ENCODE measurements at places on chromosomes 1 and 21.

DNA sequence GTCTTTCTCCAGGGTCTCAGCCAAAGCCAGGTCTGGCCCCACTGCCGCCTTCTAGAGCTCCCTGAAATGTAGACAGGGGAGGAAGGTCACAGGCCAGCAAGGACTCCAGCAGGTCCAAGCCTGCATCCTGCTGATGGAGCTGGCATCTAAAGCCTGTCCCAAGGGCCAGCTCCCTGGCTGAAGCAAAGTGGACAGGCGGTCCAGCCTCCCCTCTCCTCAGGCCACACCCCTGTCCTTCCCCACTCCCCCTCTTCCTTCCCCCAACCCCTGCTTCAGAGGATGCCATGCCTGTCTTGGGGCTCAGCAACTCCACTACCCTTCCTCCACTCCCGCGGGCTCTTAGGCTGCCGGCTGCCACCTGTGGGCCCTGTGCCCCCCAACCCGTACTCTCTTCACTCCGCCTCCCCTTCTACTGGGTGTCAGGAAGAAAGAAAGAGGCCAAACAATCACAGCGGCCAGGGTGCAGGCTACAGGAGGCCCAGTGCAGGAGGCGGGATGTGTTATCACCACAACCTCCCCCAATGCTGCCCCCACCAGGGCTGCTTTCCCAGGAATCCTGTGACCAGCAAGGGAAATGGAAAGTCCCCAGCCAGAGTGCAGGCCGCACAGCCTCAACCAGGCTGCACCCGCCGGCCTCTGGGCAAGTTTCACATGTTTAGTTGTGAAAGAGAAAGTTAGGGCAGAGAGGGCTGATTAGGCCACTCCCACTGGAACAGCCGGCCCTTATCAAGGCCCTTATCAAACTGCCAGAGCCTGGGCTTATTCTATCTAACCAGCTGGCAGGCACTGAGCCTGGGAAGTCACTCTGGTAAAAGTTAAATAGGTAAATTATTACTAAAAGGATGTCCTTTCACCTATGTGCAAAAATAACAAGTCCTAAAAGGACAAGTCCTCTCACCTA is 34.1 kb downstream of the ACOT7 start:
- DNase-seq = peak; percentile 54

GRCh38 chr21:38142224-38142623 is 114.6 kb upstream of the KCNJ15 start:
- no peak for DNase-seq

DNA sequence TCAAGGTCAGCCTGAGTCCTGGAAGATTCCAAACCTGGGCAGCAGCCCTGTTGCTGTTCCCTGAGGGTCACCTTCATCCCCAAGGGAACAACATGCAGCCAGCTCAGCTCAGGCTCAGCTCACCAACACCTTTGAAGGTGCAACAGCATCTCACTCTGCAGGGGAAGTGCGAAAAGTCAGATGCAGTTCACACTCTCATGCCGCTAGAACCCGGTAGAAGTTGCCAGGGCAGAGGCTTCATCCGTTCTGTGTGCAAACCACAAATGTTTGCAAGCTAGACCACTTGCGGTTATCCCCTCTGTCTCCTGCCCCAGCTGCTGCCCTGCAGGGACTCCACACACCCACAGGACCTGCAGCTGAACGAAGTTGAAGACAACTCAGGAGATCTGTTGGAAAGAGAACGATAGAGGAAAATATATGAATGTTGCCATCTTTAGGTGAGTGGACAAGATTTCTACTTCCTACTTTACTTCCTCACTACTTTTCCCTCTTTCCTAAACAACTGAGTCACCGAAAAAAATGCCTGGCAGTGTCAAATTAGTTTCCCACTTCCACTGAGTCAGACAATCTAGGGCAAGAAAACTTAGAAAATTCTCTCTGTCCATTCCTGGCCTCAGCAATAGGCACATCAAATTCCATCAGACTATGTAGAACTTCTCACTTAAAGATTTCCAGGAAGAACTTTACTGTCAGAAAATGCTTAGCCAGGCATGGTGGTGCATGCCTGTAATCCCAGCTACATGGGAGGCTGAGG is 1.8 kb upstream of the FCRL6 start:
- DNase-seq = no peak

GRCh38 chr1:205287767-205288559 is 33.6 kb downstream of the NUAK2 start:
- no peak for DNase-seq

GRCh38 chr1:71687376-71687775 is 595.0 kb downstream of the NEGR1 start:
- DNase-seq = no peak

DNA sequence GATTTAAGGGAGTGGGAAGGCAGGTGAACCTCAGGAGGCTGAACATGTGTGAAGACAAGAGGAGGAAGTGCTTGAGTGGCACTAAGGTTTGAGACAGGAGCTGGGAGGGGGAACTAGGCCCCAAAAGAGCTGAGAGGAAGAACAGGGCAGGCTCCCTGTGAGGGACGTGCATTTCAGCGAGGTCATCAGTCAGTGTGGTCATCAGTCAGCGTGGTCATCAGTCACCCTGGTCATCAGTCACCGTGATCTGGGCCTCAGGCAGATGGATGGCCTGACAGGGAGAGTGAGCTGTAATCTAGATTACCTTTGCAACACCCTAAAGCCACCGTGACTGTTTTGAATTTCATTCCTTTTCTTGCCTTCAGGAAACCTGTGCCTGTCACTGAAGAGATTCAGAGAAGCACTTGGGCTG is 29.1 kb downstream of the VTCN1 start:
- no peak for DNase-seq

GRCh38 chr1:58982259-58982998 is 198.6 kb upstream of the JUN start:
- DNase-seq = no peak

DNA sequence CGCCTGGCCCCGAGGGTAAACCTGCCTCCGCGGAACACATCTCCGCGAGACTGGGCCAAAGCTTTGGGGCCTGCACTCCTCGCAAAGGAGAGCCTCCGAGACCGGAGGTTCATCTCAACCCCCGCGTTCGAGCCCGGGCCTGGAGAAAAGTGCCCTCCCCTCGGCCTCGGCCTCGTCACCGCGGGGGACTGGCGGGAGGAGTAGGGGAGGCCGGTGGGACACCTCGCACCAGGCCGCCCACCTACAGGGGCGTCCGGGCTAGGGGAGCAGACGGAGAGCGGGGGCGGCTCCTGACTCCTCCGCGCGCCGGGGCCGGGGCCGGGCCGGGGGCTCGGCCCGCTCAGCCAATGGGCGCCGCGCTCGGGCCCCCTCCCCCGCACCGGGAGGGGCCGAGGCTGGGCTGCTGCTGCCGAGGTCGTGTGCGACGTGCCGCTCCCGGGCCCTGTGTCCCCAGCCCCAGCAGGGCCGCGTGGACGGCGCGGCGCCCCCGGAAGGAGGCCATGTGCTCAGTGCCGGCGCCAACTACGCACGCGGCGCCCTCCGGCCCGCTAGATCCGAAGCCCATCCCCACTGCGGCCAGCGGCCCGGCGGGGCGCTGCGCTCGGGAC is 684 bp downstream of the SLC2A1 start:
- peak; percentile 85 for DNase-seq

DNA sequence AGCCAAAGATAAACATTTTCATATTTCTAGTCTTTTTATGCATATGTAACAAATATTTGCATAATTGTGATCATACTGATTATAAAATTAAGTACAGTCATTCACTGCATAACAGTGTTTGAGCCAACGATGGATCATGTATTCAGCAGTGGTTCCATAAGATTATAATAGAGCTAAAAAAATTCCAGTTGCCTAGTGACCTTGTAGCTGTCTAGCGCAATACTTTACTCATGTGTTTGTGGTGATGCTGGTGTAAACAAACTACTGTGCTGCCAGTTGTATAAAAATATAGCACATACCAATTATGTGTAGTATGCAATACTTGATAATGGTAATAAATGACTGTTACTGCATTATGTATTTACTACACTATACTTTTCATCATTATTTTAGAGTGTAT is 2.1 kb upstream of the S100A10 start:
- no peak for DNase-seq

- no peak for DNase-seq
Observed at GRCh38 chr1:181730606-181731005, 247.3 kb downstream of the CACNA1E start.

GRCh38 chr1:157090196-157090647 is 9.4 kb downstream of the ETV3L start:
- DNase-seq = peak; percentile 89

- no peak for DNase-seq
Observed at GRCh38 chr1:201778279-201779065, 50.5 kb upstream of the IPO9 start.

- no peak for DNase-seq
Observed at GRCh38 chr1:97042551-97042950, 321.0 kb downstream of the PTBP2 start.

Data from right hindlimb (tissue), 1 donor.